Aorta (tissue), 5 donors: ENCODE measurements at places on chromosomes 11 and 22. TPM values are rescaled to one million over a fixed set of nuclear protein-coding genes. Genes with fewer than 3 reads are reported as not detected.

SNX32 gene
- 1.2 TPM for polyA plus RNA-seq

CYP2R1 gene
- polyA plus RNA-seq = 13.3 TPM

MPEG1 gene
- 4.3 TPM for polyA plus RNA-seq

KREMEN1 gene
- 3.6 TPM for polyA plus RNA-seq

XRRA1 gene
- polyA plus RNA-seq = 2.0 TPM

CSF2RB gene
- polyA plus RNA-seq = 1.3 TPM

CASP1 gene
- polyA plus RNA-seq = 11.5 TPM

CLCF1 gene
- 2.6 TPM for polyA plus RNA-seq

ZFTA gene
- 4.3 TPM for polyA plus RNA-seq

BTBD18 gene
- 0.05 TPM for polyA plus RNA-seq

GRM5 gene
- polyA plus RNA-seq = not detected

OR52N4 gene
- not detected for polyA plus RNA-seq

GSTT2B gene
- polyA plus RNA-seq = 8.0 TPM

PVALB gene
- not detected for polyA plus RNA-seq

NOL12 gene
- polyA plus RNA-seq = 13.0 TPM

IGSF22 gene
- polyA plus RNA-seq = not detected

OR8K3 gene
- polyA plus RNA-seq = not detected

VWA5A gene
- 9.9 TPM for polyA plus RNA-seq

TRIM49 gene
- not detected for polyA plus RNA-seq

WT1 gene
- not detected for polyA plus RNA-seq

OR5B21 gene
- polyA plus RNA-seq = not detected

MAPK8IP2 gene
- polyA plus RNA-seq = 0.15 TPM

F2 gene
- polyA plus RNA-seq = 0.72 TPM

PDGFB gene
- 1.9 TPM for polyA plus RNA-seq

C11orf52 gene
- 5.3 TPM for polyA plus RNA-seq

PLEKHA7 gene
- 14.0 TPM for polyA plus RNA-seq

CARD10 gene
- polyA plus RNA-seq = 8.8 TPM

DDX10 gene
- polyA plus RNA-seq = 9.3 TPM

FREY1 gene
- not detected for polyA plus RNA-seq

MFRP gene
- not detected for polyA plus RNA-seq

B3GAT1 gene
- not detected for polyA plus RNA-seq

WBP2NL gene
- 0.36 TPM for polyA plus RNA-seq

MYBPC3 gene
- 0.03 TPM for polyA plus RNA-seq

RIMBP3C gene
- polyA plus RNA-seq = not detected

EIF3F gene
- 486 TPM for polyA plus RNA-seq

ARVCF gene
- 15.4 TPM for polyA plus RNA-seq

APOL5 gene
- not detected for polyA plus RNA-seq

MTFP1 gene
- polyA plus RNA-seq = 6.8 TPM

FIBIN gene
- polyA plus RNA-seq = 69.8 TPM
